ENCODE measurements at places on chromosomes 7 and 10.

GRCh38 chr10:114431414-114432135 is 27.3 kb upstream of the AFAP1L2 start:
- no peak for DNase-seq

DNA sequence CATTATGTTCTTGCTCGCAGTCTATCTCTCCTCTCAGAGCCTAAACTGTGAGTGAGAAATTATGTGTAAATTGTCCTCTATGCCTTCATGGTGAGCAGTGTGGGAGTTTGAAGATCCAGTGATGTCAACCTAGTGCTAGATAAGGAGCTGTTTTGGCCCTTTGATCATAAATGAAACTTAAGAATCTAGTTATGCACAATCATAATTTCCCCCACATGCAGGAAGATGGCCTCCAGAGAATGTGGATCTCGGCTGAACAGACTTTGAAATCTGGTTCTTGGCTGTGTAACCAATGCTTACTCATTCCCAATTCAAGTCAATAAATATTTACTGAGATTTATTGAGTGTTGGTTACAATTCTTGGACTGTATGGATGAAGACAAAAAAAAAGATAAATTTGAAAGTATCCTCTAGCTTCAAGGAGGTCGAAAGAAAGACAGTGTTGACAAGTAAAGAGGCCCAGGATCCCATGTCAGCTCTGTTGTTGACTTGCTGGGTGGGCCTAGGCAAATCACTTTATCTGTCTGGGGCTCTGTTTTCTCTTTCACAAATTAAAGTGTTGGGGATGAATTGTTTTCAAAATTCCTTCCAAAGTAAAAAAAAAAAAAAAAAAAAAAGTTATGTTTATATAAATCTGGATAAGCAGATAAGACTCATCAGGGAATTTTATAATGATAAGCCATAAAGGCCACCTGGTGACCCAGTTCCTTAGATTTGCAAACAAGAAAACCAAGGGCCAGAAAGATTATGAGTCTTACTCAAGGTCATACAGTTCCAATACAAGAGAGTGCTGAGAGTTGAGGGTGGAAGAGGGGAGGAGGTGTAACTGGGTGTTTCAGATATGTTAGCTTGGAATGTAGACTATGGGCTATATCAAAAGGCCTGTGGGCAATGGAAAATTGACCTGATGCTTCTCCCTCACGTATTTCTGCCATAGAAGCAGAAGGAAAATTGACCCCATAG is 969.9 kb downstream of the KCNMA1 start:
- DNase-seq: no peak

- no peak for DNase-seq
Measured at GRCh38 chr10:109676703-109677102, 246.6 kb downstream of the XPNPEP1 start.

- no peak for DNase-seq
Measured at GRCh38 chr10:78768876-78769275, 299.9 kb upstream of the ZMIZ1 start.

DNA sequence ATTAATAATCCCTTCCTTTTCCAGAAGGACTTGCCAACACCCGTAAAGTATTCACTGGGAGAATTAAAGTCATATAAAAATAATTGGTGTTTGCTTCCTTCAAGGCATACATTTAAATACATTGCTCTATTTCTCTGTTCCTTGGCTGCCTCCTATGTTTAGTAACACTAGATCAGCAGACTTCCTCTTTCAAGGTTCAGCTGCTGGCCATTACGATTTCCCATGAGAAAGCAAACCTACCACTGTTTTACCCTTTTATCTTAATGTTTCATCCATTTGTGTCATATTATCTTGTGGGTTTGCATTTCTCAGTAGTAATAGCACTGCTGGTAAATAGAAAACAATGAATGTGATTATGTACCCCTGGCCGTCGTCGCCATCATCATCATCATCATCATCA is 313.8 kb upstream of the BMPER start:
- DNase-seq: no peak

GRCh38 chr7:46320956-46321355 is 399.9 kb upstream of the IGFBP3 start:
- no peak for DNase-seq

GRCh38 chr10:123331438-123331837 is 177.2 kb downstream of the BUB3 start:
- DNase-seq: no peak

GRCh38 chr7:158027646-158028045 is 560.0 kb downstream of the PTPRN2 start:
- DNase-seq: no peak

DNA sequence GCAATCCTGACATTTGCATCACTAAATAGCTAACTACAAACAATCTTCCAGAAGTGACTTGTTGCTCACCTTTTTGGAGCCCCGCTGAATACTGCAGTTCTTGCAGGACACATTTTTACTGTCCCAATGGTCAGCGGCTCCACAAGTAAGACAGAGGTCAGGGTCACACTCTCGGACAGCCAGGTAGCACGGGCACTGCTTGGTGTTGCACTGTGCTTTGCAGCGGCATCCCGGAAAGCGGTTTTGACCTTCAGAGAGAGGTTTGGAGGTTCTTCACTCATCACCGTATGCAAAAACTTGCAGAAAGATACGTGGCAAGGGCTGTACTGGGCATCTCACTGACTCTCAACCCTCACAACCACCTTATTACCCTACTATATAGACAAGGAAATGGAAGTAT is 70.2 kb downstream of the EZH2 start:
- DNase-seq: no peak

DNA sequence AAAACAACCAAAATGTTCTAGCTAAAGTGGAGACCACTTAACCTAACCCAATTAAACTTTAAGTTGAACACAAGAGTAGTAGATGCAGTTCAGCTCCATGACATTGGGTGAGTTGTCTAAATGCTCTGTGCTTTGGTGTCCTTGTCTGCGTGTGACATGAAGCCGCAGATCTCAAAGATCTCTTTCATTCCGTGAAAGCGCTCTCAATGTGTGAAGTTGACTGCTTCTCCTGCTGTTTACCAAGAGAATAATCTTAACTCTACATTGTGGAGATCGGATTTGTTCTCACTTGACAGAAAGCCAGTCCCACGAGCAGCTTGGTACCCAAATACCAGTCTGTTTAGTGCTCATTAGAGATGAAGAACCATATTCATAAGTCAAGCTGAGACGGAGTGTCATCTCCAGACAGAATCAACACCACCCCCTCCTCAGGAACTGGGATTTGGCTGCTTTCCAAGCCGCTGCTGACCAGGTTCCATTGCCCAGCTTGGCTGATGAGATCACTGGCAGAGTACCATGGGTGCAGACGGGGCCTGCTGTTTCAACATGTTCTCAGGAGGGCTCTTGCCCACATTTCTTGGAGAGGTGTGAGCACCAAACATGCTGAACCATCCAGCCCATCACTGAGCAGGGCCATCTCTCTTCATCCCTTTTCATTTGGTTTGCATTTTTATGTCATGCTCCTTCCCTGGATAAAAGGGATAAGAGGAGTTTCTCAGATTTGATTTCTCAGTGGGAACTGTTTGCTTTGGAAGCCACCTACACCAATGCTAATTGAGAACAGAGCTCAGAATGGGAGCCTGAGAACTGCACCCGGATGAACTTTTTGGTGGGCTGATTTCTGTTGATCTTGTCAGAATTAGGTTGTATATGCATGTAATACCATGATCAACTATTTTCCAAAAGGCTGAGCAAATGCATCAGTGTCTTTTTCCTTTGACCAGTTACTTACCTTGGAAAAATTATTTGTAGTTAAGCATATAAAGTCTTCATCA is 95.8 kb upstream of the AGBL3 start:
- DNase-seq: no peak

DNA sequence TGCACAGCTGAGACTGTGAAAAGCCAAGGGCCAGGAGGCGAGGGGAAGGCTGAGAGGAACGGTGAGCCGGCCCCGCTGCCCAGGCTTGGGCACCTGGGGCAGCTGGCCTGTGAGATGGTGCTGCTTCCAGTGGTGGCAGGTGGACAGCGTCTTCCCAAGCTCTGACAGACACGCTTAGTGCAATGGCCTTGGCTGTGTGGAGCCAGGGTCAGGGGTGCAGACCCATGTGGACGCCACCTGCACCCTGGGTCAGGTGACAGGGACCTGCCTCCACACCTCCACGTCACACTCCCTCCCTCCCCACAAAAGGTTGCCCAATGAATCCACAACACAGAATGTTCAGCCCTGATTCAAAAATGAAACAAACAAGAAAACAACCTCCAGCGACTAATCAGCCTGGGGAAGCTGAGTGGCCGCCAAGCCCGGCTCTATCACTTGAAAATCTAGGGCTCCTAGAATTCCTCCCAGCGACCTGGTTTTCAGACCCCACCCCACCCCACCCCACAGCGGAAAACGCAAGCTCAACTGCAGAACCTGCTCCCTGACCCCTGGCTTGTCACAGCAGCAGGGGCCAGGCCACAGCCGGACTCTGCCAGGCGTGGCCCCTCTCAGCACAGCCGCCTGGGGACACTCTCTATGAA is 54.3 kb downstream of the PRKAG2 start:
- no peak for DNase-seq

- DNase-seq: no peak
Measured at GRCh38 chr7:99094401-99094800, 49.5 kb downstream of the SMURF1 start.

GRCh38 chr7:157687845-157688532 is 351.2 kb downstream of the DNAJB6 start:
- no peak for DNase-seq

GRCh38 chr10:110103921-110104461 is 96.2 kb downstream of the ADD3 start:
- no peak for DNase-seq

GRCh38 chr7:110442381-110442837 is 648.5 kb upstream of the LRRN3 start:
- DNase-seq: peak; percentile 10

DNA sequence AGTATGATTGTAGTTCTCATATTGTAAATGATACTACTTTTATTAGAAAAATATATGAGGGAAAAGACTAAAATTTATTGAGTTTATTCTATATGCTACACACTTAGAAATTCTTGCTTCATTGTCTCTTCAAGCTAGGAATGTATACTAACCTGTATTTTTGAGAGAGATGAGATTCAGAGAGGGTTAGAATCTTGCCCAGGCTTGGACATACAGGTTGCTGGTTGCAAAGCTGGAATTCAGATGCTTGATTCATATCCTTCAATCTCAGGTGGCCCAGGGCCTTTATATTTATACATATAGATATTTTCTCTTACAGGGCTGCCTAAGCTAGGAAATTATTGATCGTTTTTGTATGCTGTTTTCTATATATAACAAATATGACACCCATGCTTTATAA is 324.2 kb downstream of the CDK14 start:
- DNase-seq: no peak

- DNase-seq: no peak
Measured at GRCh38 chr7:129816742-129817141, 136.0 kb downstream of the UBE2H start.

GRCh38 chr10:47058961-47059391 is 147.7 kb downstream of the PTPN20 start:
- no peak for DNase-seq

- no peak for DNase-seq
Measured at GRCh38 chr7:51045319-51046102, 262.8 kb upstream of the GRB10 start.

All from activated naive CD4-positive, alpha-beta T cell treated with anti-CD3 and anti-CD28 coated beads, Interleukin-2, amount 50 U/mL, for 16 hours (primary cell).